ENCODE measurements at places on chromosomes 12 and 14. TPM values are rescaled to one million over a fixed set of nuclear protein-coding genes. Genes with fewer than 3 reads are reported as not detected.

CELA1 gene
- not detected for total RNA-seq

CLEC2A gene
- not detected for total RNA-seq

ITGB7 gene
- total RNA-seq = not detected

TAS2R20 gene
- total RNA-seq = 8.6 TPM

MYF6 gene
- not detected for total RNA-seq

BICDL1 gene
- total RNA-seq = not detected

SLC2A3 gene
- 23.9 TPM for total RNA-seq

CDK17 gene
- total RNA-seq = 367 TPM

MIP gene
- not detected for total RNA-seq
